Right kidney (tissue), 9 donors: ENCODE measurements at places on chromosomes 3 and 15.

- DNase-seq, result no peak
Measured at GRCh38 chr3:197249542-197249941, 48.9 kb downstream of the DLG1 start.

GRCh38 chr3:23105048-23105447, 98.1 kb upstream of the UBE2E2 start:
- no peak for DNase-seq

- no peak for DNase-seq
Measured at GRCh38 chr15:68635141-68635540, 56.3 kb downstream of the CORO2B start.

DNA sequence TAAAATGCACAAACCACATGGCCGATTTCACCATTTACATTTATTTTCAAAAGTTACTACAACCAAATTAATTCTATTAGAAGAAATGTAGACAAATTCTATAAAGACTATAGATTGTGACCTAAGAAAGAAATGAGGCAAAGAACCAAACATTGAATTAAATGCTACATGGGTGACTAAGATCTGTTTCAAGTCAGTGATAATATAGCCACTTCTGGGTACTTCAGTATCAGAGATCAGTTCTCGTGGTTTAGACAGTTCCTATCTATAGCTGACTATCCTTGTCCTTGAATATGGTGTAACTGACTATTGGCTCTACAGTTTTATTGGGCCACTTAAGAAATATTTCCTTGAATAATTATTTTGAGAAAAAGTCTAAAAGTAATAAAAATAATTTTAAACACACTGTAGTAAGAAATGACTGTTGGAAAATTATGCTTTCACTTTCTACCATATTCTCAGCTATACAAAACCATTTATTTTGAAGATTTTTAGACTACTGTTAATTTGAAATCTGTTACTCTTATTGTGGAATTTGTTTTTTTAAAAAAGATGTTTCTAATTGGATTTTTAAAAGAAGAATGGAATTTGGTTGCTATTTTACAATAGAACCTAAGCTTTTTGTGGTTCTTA, 14.1 kb downstream of the KCNMB3 start:
- DNase-seq, result no peak

- no peak for DNase-seq
Measured at GRCh38 chr15:33454996-33455395, 144.2 kb downstream of the RYR3 start.

- no peak for DNase-seq
Measured at GRCh38 chr3:111692593-111693552, 97.7 kb upstream of the ZBED2 start.

GRCh38 chr3:56593455-56594158, 36.6 kb downstream of the CCDC66 start:
- no peak for DNase-seq

DNA sequence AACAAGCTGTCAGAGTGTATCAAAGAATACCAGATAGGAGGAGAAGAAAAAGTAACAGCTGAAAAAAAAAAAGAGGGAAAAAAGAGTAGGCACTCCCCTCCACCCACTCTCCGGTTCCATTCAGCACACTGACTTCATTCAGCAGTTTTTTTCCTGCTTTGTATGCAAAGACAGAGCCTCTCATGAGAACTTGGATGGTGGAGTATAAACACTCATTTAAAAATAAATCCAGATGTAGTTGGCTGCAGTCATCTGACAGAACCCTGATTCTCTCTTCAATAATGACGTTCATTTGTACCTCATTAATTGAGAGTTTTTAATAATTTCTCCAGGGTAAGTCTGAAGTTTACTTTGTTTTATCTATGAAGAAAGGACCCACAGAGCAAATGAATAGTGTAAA, 81.0 kb downstream of the TMEM108 start:
- DNase-seq, result no peak

GRCh38 chr3:184467171-184467570, 87.3 kb downstream of the CHRD start:
- no peak for DNase-seq

GRCh38 chr3:127483902-127484591, 106.5 kb downstream of the TPRA1 start:
- no peak for DNase-seq

DNA sequence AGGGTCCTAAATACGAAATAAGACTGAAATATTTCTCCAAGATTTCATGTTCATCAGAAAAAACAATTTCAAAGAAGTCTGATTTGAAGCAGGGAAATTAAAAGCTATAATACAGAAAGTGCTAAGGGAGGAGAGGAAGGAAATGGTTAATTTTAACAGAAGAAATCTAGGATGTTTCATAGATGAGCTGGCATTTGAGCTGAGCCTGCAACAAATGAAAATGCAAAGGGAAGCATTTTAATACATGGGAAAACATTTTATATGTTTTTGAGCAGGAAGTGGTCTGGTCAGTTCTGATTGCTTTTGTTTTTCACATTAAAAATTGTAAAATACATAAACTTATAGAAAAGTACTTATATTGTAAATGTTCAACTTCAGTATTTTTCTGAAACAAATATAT, 17.2 kb upstream of the RAP2B start:
- no peak for DNase-seq

GRCh38 chr3:157157836-157158235, 2.1 kb downstream of the CCNL1 start:
- no peak for DNase-seq

DNA sequence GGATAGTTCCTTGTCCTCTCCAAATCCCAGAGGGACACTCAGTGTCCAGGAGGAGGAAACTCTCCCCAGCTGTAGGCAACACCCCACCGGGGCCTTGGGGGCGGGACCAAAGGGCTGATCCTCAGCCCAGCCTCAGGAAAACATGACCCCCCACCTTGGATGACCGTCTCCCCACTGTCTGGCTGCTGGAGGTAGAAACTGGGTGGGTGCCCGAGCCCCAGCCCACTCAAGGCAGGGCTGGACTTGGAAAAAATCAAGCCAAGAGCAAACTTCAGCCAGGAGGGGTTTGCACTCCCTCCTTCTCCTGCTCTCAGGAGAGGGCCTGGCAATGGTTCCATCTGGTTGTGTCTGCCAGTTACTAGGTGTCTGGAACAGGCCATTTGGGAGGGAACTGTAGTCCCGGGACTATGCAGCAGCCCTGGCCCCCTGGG, 3.6 kb upstream of the RASL12 start:
- DNase-seq, result no peak

DNA sequence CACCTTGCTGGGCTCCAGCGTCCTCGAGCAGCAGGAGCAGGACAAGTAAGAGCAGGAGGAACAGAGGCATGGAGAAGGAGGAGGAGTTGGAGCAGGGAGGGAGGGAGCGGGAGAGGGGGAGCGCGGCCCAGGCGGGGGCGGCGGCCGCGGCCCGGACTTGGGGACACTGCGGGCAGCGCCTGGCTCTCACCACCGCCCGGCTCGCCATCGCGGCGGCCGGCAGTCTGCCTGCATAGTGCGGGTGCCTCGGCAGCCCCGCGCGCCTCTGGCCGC, 440 bp downstream of the DCBLD2 start:
- DNase-seq, result no peak

GRCh38 chr3:132354916-132355702, 37.9 kb downstream of the ACP3 start:
- no peak for DNase-seq

DNA sequence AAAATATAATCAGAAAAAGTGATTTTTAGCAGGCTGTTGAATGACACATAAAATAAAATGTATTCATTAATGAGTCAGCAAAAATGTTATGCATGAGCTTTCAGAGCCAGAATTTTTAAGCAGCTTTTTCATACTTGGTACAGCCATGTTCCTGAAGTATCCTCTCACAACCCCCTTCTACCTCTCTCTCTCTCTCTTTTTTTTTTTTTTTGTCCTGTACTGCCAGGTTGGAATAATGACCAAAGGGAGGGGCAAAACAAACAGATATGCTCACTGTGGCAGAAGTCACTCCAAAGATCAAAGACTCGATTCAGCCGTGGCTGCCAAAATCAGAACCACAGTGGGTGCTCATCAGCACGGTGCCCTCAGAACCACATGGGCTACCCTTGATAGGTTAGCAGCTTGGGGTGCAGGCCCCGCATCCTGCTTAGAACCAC, 383.0 kb downstream of the ZBTB20 start:
- DNase-seq, result no peak

DNA sequence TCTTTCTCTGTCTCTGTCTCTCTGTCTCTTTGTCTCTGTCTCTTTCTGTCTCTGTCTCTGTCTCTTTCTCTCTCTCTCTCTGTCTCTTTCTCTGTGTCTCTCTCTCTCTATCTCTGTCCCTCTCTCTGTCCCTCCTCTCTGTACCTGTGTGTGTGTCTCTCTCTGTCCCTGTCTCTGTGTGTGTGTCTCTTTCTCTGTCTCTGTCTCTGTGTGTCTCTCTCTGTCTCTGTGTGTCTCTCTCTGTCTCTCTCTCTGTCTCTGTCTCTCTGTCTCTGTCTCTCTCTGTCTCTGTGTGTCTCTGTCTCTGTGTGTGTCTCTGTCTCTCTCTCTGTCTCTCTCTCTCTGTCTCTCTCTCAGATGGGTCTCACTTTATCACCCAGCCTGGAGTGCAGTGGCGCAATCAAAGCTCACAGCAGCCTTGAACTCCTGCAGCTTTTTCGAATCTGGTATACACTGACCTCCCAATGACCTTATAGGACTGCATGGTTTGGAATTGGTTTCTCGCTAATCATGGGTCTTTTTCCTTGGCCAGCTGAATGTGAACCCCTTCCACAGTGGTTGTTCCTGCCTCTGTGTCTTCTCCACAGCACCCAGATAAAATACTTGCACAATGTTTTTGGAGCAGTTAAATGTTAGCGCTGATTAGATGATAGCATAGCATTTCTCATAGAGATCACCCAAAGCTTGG, 102.6 kb upstream of the KLHL25 start:
- DNase-seq, result no peak

- DNase-seq, result no peak
Measured at GRCh38 chr3:126170073-126170777, 10.2 kb downstream of the ALDH1L1 start.

GRCh38 chr3:176275113-176275512, 922.2 kb downstream of the TBL1XR1 start:
- DNase-seq, result no peak

GRCh38 chr3:88661433-88661824, 446.0 kb upstream of the EPHA3 start:
- DNase-seq, result no peak

GRCh38 chr15:52419494-52419893, 109.2 kb downstream of the MYO5A start:
- DNase-seq, result no peak

DNA sequence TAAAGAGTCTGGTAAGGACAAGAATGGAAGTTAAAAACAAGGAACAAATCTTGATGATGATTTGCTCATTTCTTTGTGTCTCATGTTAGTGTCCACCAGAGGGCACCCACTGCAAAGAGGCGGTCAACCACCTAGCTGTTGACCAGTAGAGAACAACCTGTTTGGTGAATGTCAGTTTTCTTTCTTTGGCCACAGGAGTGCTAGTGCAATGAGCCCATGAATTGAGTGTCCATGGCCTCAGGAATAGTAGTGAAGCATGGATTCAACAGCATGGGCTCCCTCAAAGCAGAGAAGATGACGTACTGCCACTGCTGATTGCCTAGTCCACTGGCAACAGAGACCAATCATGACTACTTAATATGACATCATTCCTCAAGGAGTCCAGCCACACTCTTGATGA, 10.7 kb upstream of the CNTN6 start:
- peak; percentile 21 for DNase-seq

GRCh38 chr3:178584722-178585380, 48.6 kb downstream of the KCNMB2 start:
- DNase-seq, result no peak

DNA sequence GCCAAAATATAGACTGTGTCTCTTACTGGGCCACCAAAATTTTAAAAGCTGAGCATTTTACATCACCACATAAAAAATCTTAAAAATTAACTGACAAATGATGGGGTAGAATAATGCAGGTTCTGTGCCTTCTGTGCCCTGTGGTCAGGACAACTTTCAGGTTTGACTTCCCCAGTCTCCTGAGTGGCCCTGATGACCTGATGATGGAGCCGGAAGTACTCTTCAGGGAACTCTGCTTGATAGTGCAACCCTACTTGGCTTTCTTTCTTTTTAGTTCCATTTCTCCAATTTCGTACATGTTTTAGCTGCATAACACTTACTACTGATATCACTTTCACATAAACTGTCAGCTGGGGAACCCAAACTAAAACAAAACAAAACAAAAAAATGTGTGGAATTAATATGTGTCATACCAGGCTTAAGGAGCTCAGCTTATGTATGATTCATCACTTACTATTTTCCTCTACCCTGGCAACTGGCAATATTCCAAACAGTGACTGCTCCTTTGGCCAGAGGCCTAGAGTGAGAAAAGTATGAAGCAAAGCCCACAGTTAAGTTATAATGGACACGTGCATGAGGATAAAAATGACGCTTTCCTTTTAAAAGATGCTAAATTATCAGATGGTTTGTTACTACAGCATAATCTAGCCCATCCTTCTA, 194.3 kb downstream of the BCHE start:
- no peak for DNase-seq

DNA sequence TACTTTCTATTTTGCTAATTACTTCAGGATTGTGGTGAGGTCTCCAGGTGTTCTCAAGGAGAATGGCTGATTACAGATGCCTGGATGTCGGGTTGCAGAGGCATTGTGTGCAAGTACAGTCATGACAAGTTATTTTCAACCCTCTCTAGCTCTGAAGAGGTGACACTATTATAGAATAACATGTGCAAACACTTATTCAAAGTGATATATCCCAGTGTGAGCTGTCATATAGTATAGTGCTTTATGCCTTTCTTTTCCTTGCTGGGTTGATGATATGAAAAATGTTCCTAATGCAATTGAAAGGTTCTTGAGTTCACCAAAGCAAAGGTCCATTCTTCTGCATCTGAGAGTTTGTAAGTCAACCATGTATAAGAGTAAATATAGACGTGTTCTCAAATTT, 167.2 kb downstream of the SPATA16 start:
- DNase-seq, result no peak

DNA sequence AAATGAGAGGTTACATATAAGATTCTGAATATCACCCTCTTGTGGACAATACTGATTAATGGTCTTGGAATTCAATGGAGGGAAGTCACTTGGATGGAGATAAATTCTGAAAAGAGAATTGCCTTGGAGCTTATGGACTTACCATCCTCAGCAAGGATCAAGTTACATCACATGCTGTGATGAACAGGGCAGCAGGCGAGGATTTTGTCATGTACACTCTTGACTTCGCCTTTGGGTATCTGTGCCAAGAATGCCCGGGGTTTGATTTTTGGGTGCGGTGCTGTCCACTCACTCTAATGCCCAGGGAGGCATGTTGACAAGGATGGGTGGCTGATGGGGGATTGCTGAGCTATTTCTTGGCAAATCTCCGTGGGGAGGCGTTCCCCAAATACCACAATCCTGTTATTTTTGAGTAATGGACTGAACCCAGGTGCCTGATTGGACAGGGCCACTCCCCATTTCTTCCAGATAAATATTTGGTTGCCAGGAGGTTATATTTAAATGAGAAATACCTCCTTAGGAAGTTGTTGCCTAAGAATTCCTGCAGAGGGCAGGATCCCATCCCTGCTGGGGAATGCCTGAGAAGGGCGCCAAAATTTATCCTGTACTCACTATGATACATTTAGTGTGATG, 96.3 kb downstream of the TPRG1 start:
- no peak for DNase-seq
